ENCODE measurements at places on chromosomes 16 and 17. TPM values are rescaled to one million over a fixed set of nuclear protein-coding genes. Genes with fewer than 3 reads are reported as not detected.

Gene CD7
- not detected for polyA plus RNA-seq

Gene WWP2
- 17.6 TPM for polyA plus RNA-seq

Gene ZNF423
- polyA plus RNA-seq = 0.04 TPM

Gene SKAP1
- polyA plus RNA-seq = 0.08 TPM

Gene PLSCR3
- 29.6 TPM for polyA plus RNA-seq

Gene CCL17
- polyA plus RNA-seq = not detected

Gene ARL5C
- polyA plus RNA-seq = not detected

Gene GHDC
- polyA plus RNA-seq = 23.4 TPM

Gene NACA2
- 0.70 TPM for polyA plus RNA-seq

Gene LPO
- polyA plus RNA-seq = not detected

Gene EFCAB13
- 4.2 TPM for polyA plus RNA-seq

Gene NR1D1
- polyA plus RNA-seq = 3.0 TPM

Gene SLC16A6
- 0.08 TPM for polyA plus RNA-seq

Gene ZNF19
- polyA plus RNA-seq = 2.0 TPM

DNA sequence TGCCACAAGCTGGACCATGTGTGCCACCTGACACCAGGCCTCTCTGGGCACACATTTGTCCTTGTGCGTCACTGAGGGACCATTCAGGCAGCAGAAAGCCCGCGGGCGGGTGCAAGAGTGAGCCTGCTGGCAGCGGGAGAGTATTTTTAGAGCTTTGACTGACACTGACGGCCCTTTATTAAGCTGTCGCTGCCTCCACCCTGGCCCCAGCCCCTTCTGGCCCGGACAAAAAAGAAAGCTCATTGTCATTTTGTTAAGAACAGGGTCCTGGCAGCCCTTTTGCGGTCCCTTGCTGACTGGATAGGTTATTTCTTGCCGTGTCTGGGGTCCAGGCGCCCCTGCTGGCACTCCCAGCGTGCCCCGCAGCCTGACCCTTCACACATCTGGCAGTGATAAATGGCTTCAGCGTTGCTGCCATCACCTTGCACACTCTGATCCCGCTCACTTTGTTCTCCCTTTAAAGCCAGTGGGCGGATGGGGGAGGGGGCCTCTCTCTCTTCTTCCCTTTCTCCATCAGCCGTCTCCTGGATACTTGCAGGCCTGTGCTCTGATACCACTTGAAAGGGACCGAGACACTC, 78.4 kb upstream of the NKD1 start:
- DNase-seq = no peak

GRCh38 chr16:11265124-11265523, 4.0 kb downstream of the TNP2 start:
- DNase-seq = no peak

DNA sequence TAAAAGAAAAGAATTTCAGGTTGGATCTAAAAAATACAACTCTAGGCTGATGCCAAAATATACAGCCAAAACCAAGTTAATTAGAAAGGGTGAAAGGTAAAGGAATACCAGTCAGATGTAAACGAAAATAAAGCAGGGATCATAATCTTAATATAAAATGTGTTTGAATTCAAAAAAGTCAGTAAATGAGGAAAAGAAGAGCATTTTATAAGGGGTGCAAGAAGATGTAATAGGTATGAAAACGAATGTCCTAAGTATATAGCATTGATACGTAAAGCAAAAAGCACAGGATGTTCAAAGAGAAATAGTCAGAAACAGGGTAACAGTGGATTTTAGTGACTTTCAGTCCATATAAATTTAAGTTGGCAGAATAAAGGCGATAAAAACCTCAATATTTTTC, 2.5 kb downstream of the OR3A1 start:
- no peak for DNase-seq

- DNase-seq = no peak
Observed at GRCh38 chr17:26792486-26792885, 501.4 kb upstream of the WSB1 start.

DNA sequence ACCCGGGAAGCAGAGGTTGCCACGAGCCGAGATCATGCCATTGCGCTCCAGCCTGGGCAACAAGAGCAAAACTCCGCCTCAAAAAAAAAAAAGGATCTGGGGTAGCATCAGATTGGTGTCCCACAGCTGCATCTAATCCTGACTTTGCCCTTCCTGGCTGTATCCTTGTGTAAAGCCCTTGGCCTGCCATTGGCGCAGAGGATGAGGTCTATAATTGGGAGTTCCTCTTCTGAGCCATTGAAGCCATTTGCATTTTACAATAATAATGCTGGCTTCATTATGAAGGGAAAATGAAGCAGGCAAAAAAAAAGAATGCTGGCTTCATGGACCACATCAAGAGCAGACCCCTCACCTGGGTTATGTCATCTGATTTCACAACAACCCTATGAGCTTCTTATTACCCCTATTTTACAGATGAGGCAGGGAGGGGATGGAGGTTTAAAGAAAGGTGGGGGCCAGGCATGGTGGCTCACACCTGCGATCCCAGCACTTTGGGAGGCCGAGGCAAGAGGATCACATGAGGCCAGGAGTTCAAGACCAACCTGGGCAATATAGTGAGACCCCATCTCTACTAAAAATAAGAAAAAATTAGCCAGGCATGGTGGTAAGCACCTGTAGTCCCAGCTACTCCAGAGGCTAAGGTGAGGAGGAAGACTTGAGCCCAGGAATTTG, 1.2 kb upstream of the LITAFD start:
- no peak for DNase-seq

DNA sequence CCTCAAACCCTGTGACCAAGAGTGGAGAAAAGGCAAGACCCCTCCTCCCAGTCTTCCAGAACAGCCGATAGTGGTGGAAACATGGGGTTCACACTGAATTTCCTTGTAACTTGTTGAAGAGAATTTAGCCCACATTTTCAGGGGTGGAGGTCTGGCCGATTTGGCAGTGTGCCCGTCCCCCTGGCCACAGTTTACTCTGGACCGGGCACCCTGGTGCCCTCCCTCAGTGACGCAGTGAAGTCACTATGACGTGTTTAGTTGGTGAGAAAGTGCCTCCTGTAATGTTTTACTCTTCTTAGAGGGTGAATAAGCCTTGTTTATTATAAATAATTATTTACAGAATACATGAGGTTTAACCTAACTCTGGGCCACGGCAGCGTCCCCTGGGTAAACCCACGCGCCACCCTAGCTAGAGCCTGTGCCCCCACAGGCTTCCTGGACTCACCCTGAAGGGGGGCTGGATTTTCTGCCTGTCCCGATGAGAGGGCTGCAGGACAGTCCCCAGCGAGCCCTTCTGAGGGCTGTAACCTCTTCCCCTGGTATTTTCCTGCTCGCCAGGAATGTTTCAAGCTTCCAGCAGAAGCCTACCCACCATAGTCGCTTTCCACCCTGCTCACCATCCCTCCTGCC, 316.9 kb downstream of the SEC14L1 start:
- no peak for DNase-seq

DNA sequence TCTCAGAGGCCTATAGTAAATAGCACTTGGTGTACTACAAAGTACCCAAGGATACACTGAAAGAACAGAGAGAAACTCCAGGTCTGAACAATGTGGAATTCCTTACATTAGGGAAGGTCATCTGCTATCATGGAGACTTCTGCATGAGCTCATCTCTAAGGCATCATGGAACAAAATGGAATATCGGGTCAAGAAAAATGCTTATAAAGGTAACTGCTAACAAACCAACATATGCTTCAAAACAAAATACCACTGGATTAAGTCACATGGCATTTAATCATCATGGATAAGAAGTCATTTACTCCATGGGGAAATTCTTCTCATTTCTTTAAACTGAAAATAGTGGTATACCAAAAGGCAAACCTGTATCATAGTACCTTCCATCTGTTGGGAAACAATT, 34.2 kb downstream of the TXNDC11 start:
- DNase-seq = no peak

DNA sequence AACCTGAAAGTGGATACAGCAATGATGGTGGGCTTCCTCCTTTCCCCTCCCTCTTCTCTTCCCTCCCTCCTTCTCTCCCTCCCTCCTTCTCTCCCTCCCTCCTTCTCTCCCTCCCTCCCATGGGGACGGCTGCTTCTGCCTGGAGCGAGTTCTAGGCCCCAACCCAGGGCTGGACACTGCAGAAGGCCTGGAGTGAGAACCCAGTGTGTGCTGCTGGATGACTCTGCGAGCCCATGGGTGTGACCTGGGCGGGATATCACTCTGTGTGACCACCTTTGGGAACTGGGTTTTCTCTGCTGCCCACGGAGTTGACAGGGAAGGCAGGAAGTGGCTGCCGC, 242.6 kb upstream of the GSE1 start:
- DNase-seq = no peak

DNA sequence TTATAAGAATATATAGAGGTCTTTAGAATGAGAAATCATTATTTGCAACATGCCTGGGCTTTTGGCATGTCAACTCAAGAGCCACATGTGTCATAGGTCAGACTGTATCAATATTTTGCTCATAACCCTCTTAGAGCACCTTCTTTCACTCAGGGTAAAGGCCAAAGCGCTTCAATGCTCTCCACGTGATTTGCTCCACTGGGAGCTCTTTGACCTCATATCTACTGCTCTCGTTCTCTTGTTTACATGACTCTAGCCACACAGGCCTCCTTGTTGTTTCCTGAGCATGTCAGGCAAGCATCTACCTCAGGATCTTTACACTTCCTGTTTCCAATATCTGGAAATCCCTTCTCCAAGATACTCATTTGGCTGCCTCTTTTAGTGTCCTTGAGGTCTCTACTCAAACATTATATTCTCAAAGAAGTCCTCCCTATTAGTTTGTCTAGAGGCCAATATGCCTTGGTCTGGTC, 148.4 kb downstream of the TOX3 start:
- DNase-seq = no peak

- DNase-seq = peak; percentile 95
Observed at GRCh38 chr16:30984669-30985400, at the start of gene HSD3B7. HSD3B7 (plus strand) TSS chr16:30985207; CDS start chr16:30985659, 452 bp downstream.

GRCh38 chr16:73002866-73003265, 45.1 kb downstream of the ZFHX3 start:
- no peak for DNase-seq

- peak; percentile 84 for DNase-seq
Observed at GRCh38 chr17:68456339-68457167, 743 bp downstream of the WIPI1 start.

DNA sequence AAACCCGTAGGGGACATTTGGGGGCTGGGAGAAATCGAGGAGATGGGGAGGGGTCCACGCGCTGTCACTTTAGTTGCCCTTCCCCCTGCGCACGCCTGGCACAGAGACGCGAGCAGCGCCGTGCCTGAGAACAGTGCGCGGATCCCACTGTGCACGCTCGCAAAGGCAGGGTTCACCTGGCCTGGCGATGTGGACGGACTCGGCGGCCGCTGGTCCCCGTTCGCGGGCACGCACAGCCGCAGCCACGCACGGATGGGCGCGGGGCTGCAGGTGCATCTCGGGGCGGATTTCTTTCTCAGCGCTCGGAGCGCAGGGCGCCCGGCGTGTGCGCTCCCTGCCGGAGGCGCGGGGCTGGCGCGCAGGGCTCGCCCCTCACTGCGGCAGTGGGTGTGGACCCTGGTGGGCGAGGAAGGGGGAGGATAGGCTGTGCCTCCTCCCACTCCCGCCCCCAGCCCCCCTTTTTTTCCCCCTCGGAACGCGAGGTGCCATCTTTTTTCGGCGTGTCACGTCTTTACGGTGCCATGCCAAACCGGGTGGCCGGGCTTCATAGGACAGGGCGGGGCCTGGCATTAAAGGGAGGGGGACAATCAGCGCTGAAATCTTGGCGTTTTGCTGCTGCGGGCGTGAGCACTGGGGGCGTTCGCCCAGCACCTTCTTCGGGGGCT, 1.1 kb downstream of the MAPT start:
- DNase-seq = peak; percentile 51

DNA sequence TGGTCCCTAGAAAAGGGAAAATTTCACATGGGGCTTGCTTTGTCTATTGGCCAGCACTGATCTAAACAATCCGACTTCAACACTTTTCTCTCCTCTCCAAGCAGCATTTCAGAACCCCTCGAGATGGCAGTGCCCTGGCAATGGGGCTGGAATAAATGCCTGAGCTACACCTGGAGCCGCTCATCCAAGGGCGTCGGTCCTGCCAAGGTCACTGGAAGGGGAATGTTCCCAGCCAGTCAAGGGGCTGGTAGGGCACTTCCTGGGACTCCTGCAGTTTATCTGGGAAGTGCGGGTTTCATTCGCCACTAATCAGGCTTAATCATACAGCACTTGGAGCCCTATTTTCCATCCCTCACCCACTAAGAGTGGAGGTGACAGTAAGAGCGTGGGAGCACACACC, 17.1 kb downstream of the MEAK7 start:
- DNase-seq = no peak

- DNase-seq = no peak
Observed at GRCh38 chr17:13265311-13265710, 247.5 kb upstream of the ELAC2 start.

GRCh38 chr16:2404099-2404498, 25.1 kb upstream of the CCNF start:
- DNase-seq = no peak

GRCh38 chr16:47392081-47392480, 68.8 kb downstream of the ITFG1 start:
- DNase-seq = no peak

DNA sequence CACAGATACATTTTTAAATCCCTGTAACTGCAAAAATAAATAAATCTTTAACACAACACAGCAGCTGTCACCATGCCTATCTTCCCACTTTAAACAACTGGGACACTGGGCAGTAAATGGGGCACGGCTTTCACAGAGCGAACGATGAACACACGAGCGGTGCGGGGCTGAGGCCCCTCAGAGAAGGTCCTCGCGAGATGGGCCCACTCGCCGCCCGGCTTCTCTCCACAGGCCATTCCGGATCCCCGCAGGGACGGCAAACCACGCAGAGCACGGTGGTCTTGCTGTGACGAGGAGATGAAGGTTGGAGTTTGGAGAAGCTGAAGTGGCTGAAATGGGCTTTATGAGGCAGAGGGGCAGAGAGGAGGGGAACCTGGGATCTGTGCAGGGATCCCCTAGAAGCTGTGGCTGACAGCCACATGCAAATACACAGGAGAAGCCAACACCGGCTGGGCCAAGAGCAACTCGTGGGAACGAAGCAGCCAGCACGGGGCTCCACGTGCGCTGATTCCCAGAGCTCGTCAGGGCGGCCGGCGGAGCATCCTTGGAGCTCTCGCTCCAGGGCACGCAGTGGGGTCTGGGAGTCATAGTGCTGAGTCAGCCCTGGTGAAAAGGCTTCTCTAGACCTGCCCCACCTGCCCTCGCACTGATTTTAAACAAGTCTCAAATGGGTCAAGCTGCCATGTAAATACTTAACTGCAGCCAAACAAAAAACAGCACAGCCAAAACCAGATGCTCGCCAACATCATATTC, 31.7 kb downstream of the CCDC57 start:
- DNase-seq = no peak
